ENCODE measurements at places on chromosomes 4 and X. TPM values are rescaled to one million over a fixed set of nuclear protein-coding genes. Genes with fewer than 3 reads are reported as not detected.

Gene PLXNA3
- 107 TPM for total RNA-seq

Gene SULT1B1
- not detected for total RNA-seq

- no peak overlapping the region for H3K27ac ChIP-seq
- no peak overlapping the region for H3K4me3 ChIP-seq
- no peak for DNase-seq
- H3K4me1 ChIP-seq = no peaks in the 10 kb centered on the region
- H3K36me3 ChIP-seq = no peaks in the 10 kb centered on the region
These were observed 641.4 kb downstream of the ZNF674 start for GRCh38 chrX:45903781-45904201.

DNA sequence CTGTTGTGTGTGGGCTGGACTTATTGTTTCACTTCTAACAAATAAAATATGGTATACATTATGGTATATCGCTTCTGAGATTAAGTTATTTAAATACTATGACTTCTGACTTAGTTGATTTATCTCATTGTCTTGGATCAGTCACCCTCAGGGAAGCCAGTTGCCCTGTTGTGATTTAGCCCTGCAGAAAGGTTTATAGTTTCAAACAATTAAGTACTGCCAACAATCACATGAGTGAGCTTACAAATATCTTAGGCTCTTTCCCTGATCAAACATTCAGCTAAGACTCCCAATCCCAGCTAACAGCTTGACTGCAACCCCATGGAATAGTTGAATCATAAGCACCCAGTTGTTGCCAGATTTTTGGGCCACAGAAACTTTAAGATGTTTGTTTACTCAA, 85.4 kb downstream of the MAGEC1 start:
- H3K4me3 ChIP-seq = no peak overlapping the region
- peak; percentile 40 for DNase-seq
- H3K4me1 ChIP-seq = peaks cover 6% of the 10 kb centered on the region
- peaks cover 5% of the 10 kb centered on the region for H3K27me3 ChIP-seq
- H3K27ac ChIP-seq = no peak overlapping the region

GRCh38 chrX:318739-319578, at the start of gene GTPBP6:
GTPBP6 (minus strand) TSS chrX:318796; CDS start chrX:318787, 9 bp downstream.
- peaks cover 10% of the 10 kb centered on the region for H3K36me3 ChIP-seq
- DNase-seq = peak; percentile 100
- peaks cover 7% of the 10 kb centered on the region for H3K27me3 ChIP-seq
- H3K4me3 ChIP-seq = peak within 1 kb of the TSS; percentile 94
- H3K4me1 ChIP-seq = no peaks in the 10 kb centered on the region

GRCh38 chr4:1713003-1713851, 1.1 kb upstream of the SLBP start:
- peak overlapping the region; percentile 96 for H3K4me3 ChIP-seq
- H3K36me3 ChIP-seq = peaks cover 22% of the 10 kb centered on the region
- peak overlapping the region; percentile 96 for H3K27ac ChIP-seq

DNA sequence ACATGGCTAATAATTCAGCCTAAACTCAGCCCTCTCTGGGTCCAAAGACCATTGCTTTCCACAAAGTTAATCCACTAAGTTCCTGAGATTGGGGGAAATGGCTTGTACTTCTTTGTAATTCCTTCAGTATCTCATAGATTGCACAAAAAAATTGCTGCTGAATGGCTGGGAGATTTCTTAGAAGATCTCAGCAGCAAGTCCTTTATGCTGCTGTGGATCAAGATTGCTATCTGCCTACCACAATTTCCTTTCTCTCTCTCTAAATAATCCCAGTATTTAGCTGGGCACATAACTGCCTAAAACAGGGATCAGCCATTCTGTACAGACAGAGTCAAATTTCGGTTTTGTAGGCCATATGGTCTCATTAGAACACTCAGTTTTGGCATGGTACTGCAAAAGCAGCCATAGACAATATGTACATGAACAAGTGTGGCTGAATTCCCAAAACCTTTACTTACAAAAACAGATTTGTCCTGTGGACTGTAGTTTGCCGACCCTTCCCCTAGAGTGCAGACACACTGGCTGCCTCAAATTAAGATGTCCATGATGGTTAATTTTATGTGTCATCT, 18.5 kb upstream of the HOPX start:
- peaks cover 9% of the 10 kb centered on the region for H3K4me1 ChIP-seq
- no peak overlapping the region for H3K4me3 ChIP-seq
- no peaks in the 10 kb centered on the region for H3K36me3 ChIP-seq
- no peak for DNase-seq

Gene SLC25A5
- 262 TPM for total RNA-seq

DNA sequence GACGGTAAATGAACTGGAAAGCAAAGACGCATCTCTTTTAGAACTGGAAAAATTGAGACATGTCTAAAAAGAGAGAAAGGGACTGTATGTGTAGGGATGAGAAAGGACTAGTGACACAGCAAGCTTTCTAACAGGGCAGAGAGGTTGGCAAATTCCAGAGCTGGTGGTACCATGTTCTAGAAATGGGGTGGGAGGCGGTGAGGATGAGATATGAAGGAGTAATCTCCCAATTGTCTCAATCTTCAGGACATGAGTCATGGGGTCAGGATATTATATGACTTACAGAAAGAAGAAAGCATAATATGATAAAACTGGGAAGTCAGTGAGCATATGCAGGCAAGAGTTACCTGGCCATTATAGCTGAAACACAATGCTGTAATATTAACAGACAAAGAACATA, 14.2 kb downstream of the TAB3 start:
- no peak for DNase-seq
- peaks cover 31% of the 10 kb centered on the region for H3K4me1 ChIP-seq
- H3K27me3 ChIP-seq = no peaks in the 10 kb centered on the region
- H3K4me3 ChIP-seq = no peak overlapping the region
- H3K27ac ChIP-seq = no peak overlapping the region

Gene DCAF4L1
- not detected for total RNA-seq

- no peaks in the 10 kb centered on the region for H3K4me1 ChIP-seq
- H3K36me3 ChIP-seq = no peaks in the 10 kb centered on the region
- H3K27ac ChIP-seq = no peak overlapping the region
- no peak overlapping the region for H3K4me3 ChIP-seq
- DNase-seq = no peak
These were observed 632.8 kb upstream of the AMOT start for GRCh38 chrX:113473418-113473817.
